Adrenal gland (tissue), 19 donors: ENCODE measurements at places on chromosomes 6 and 20. TPM values are rescaled to one million over a fixed set of nuclear protein-coding genes. Genes with fewer than 3 reads are reported as not detected.

Gene SLC22A16
- total RNA-seq, result 0.34 TPM

Gene BTNL2
- total RNA-seq, result not detected

Gene RBPJL
- not detected for total RNA-seq

Gene NNAT
- total RNA-seq, result not detected

Gene GPR63
- 1.1 TPM for total RNA-seq

Gene SPATS1
- total RNA-seq, result not detected

GRCh38 chr6:122622479-122622878, 12.3 kb downstream of the PKIB start:
- DNase-seq, result no peak

DNA sequence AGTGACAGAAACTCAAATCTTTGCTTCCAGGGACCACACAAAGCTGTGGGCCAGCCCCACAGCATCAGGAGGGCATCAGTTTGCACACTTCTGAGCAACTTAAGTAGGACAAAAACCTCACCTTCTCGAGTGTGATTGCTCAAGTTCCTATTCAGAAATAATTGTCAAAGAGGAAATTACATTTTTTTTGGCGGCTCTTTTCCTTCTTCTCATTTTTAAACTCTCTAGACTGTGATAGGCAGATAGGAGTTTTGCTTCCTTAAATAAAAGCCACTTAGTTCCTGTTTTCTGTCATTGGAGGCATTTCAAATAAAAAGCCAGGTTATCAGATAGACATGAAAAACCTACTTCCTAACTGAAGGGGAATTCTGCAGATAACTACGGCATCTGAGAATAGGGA, 11.2 kb upstream of the TAGAP start:
- no peak for DNase-seq

GRCh38 chr6:30113003-30113759, at the start of gene TRIM31:
TRIM31 (minus strand) TSS chr6:30113090; CDS start chr6:30112805, 285 bp downstream.
- DNase-seq, result no peak

DNA sequence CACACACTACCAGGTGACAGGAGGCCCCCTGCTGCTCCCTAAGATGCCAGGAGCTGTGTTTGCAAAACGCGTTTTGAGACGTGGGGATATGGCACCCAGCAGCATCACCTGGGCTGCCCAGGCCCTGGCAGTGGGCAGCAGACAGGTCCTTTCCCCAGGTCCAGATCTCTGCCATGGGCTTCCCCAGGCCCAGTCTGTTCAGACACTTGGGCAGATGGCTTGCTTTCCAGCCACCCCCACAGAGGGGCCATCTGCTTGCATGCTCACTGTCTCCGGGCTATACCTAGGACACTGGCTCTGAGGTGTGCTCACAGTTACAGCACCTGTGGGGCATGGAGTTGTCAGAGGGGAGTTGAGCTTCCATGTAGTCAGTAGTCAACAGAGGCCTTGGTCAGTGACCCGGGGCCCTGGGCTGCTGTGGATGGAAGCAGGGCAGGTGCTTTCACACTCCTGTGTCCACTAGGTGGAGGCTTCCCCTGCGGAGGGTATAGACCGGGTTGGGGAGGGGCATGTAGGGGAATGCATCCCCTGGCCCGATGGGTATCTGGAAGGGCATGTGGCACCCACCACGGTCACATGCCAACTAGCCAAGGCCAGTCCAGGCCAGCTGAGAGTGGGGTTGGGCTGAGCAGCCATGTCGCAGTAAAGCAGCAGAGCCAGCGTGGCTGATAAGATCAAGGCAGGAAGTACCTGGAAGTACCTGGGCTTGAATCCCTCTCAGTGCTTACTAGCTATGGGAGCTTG, 185.4 kb upstream of the SLC24A3 start:
- DNase-seq, result no peak

DNA sequence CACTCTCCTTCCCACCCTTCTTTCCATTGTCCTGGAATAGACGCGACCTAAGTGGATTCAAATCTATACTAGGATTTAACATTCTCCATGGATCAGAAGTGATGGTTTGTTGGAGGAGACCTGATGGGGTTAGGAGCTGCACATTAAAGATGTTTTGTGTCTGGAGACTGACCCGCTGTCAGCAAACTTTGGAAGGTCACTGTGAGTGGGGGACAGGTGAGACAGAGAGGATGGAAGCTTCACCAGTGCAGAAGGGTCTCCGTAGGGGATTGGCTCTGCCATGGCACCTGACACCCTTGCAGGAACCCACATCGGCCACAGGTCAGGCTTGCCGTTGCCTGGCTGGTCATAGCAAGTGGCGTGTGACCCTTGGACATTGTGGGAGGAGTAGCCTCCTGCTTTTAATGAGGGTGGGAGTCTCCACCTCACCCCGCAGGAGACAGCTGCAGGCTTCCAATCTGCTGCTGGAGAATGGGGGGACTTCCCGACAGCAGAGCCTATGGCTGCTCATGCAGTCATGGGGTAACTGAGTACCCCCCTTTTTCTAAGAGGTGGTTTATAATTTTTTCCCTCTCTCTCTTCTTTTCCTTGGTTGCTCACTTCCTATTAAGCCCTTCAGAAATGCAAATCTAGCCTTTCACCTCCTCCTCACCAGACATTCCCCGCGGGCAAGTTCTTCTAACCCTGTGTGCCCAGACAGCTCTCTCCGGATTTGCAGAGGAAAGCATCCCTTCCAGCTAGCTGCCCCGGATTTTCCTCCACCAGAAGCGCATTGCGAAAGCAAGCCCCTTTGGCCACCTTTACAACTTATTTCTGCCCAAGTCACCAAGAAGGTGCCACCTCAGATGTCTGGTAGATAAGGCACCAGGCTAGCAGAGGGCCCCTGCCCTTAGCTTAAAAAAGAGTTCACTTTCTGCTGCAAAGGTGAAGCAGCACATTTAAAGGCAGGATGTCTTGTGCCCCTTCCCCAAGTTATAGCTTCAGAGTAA, 53.5 kb downstream of the DACT2 start:
- no peak for DNase-seq

DNA sequence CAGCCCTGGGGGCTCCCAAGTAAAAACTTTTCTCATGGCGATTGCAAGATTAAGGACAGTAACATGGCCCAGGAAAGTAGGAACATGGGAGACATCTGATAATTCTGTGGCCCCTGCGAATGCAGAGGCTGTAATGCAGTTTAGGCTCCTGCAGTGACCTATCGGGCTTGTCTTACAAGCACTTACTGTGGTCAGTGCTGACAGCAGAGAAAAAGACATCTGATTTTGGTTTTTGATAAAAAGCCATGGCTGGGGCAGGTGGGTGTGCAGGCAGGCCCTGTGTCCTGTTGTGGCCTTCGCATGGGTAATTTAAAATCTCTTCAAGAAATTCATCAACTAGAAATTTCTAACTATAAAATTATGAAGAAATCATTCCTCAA, 19.3 kb upstream of the CCN6 start:
- no peak for DNase-seq

DNA sequence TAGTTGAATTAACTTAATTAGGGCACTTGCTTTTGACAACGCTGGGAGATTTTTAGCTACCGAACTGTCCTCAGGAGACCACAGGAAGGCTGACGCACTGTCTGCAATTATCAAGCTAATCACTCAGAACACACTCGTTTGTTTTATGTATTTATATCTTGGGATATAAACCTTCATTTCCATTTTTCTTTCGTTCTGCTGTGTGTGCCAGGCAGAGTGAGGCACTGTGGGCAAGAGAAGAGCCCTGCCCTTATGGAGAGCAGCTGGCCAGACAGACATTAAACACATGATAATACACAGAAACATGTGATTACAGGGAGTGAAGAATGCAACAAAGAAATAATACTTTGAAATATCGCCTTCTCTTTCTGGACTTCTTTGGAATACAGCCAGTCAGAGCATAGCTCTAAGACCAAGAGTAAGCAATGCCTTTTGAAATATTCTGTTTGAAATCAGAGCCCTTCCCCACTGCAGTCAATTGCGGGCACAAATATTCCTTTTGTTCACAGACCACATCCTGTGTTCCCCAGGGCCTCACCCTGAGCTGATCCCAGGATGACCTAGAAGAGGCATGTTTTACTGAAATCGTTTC, 96.8 kb downstream of the ANKRD60 start:
- DNase-seq, result no peak

DNA sequence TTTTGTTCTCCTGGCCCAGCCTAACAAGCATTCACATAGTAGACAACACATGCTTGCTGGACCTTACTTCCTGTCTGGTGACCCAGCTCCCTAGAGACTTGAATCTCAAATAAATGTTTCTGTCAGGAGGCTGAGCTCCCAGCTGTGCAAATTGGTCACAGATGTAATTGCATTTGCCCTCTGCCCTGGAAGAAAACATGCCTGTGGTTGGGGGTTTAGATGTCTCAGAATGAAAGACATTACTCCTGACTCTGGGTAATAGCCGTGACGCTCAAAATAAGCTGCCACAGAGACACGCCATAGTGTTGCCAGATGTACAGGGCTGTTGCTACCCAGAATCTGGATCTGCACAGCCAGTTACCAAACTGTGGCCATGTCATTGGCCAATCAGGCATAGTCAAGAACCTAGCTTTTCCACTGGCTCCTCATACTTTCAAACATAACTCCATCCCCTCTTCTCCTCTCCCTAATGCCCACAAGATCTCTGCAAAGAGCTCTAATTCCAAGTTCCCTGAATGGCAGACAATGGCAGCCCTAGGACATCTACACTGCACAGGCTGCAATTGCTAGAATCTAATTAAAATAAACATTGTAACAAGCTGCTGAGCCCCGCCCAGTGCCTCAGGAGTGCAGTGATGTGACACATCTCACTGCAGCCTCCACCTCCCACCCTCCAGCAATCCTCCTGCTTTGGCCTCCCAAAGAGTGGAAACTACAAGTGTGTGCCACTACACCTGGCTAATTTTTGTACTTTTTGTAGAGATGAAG, 32.8 kb upstream of the GMPR start:
- no peak for DNase-seq

GRCh38 chr6:125477844-125478243, 176.1 kb upstream of the HDDC2 start:
- DNase-seq, result no peak
